ENCODE measurements at places on chromosomes 16 and 17.

- no peak for DNase-seq
Observed at GRCh38 chr16:57562669-57563486, 20.4 kb downstream of the ADGRG5 start.

DNA sequence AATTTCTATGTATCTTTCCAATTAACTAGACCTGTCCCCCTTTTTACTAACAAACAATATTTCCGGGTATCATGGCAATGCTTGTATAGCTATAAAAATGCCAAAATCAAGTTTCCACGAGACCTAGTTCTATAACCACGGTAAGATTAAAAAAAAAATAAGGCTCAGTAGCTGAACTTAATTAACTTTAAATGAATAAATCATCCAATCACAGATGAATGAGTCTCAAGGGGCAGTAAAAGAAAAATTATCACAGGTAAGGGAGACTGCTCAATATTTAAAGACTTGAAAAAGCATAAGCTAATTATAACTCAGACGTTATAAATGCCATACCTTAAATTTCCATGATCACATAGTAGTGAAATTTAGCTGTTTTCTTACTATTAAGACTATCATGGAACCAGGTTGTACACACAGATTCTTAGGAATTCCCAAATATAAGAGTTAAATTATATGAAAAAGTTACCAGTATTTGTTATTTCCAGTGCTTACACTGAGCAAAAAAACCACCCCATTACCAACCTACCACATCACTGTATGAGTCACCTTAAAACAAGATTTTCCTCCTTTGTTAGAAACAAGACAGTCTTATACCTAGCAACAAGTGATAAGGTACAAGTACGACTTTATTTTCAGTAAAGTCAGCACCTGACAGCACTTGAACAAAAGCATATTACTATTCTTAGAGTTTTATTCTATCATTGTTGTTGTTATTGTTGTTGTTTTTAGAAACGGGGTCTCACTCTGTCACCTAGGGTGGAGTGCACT is 20.6 kb downstream of the SSH2 start:
- no peak for DNase-seq

DNA sequence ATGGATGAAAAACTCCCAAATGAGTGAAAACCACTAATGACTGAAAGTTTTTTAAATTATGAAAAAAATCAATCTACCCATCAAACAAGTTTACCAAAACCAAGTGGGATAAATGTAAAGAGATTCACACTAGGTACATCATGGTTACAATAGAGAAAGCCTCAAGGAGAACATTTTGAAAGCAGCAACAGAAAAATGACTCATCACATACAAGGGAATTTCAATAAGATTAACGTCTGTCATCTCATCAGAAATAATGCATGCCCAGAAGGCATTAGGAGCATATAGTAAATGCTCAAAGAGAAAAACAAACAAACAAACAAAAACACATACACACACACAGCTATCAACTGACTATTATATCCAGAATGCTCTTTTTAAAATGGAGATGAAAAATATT is 261.8 kb upstream of the KIF2B start:
- no peak for DNase-seq

- DNase-seq = no peak
Observed at GRCh38 chr16:72317446-72317845, 145.5 kb upstream of the PMFBP1 start.

DNA sequence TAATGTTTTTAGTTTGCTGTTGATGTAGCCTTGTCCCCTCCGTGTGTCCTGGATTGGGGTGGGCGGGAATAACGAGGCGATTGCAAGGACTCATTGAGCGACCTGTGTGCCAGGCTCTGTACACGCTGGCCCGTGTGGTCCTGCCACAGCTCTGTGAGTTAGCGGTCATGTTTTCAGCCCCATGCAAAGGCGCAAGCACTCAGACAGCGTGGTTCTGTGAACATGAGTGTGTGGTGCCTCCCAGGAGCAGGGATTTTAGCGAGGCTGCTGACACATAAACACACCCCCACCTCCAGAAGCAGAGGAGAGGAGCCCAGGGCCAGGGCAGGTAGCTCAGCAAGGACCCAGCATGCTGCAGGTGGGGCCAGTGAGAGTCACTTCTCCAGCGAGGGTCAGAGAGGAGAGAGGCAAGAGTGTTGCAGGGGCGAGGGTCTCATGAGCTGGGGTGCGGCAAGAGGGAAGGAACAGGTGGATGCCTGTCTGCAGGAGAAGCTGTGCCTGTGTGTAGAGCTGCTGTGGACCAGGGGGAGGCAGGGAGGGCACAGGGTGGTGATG is 115.3 kb downstream of the OR1D5 start:
- DNase-seq = no peak

GRCh38 chr16:66354034-66354909 is 12.2 kb upstream of the CDH5 start:
- DNase-seq = no peak

DNA sequence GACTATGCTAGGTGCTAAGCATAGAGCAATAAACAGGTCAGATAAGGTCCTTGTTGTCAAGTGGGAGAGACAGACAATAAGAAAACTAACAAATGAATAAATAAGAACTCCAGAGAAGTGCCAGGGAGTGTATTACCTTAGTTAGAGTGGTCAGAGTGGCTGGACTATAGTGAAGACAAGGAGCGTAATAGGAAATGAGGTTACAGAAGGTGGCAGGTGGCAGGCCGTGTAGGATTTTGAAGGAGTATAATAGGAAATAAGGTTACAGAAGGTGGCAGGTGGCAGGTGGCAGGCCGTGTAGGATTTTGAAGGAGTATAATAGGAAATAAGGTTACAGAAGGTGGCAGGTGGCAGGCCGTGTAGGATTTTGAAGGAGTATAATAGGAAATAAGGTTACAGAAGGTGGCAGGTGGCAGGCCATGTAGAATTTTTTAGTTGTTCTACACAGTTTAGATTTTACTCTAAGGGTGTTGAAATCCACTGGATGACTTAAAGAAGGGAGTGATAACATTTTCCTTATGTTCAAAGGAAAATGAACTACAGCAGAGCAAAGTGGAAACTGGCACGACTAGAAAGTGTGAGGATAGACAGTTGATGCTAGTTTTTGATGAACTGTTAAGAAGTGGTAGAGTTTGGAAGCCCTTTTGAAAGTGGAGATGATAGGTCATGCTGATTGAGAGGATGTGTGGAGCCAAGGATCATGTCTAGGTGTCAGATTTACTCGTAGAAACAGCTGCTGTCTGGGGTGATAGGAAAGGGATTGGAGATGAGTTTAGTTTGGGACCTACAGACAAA is 3.6 kb upstream of the KRTAP3-1 start:
- no peak for DNase-seq

DNA sequence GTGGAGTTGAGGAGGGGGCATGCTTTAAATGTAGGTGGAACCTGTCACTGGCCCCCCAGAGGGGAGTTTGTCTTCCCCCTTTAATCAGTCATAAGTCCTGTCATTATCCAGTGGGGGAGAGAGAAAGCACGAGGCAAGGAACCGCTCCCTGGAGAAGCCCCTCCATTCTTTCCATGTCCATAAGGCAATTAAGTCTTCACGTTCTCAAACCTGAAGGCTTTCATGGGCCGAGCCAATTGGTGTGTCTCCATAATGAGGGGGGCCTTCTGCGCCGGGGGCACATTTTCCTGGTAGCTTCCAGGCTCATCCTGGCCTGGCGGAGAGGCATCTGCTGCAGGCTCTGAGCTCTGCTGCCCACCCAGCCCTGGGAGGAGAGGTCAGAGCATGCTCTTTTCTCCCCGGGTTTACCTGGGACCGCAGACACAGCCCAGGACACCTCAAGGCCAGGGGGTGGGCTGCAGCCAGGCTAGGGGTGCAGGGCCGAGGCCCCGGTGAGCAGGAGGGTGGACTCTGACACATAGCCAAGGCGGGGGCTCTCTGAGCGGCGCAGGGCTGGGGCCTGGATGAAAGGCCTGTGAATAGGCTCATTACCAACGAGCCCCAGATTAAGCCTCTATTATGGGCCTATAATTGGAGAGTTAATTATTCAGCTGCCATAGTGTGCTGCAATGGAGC is 42.5 kb downstream of the C16orf78 start:
- no peak for DNase-seq

GRCh38 chr17:41419716-41420115 is 4.7 kb downstream of the KRT37 start:
- no peak for DNase-seq

DNA sequence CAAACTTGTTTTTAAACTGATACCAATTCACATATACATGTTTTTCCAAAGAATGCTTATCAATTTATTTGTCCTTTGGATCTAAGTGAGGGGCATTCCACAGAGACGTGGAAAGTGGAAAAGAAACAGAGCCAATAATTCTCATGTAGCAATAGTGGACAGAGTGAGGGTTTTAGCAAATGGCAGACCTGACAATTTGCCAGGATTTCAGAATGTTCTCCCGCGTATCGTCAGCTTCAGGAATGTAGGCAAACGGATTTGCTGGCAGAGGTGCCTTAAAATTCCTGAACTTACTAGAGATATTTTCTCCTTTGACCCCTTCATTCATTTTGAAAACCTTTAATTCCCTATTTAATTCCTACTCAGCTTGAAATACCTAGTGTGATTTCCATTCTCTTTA is 193.4 kb upstream of the CPHXL start:
- no peak for DNase-seq

GRCh38 chr16:12829096-12829888 is 25.6 kb upstream of the CPPED1 start:
- DNase-seq = no peak

DNA sequence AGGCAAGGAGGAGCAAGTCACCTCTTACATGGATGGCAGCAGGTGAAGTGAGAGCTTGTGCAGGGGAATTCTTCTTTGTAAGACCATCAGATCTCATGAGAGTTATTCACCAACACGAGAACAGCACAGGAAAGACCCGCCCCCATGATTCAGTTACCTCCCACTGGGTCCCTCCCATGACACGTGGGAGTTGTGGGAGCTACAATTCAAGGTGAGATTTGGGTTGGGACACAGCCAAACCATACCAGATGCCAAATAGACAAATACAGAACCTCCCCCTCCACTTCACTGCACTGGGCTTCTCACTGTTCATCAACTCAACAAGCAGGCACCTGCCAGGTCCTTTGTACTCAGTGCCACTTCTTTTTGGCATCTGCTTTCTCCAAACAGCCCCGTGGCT is 100.2 kb downstream of the WSCD1 start:
- DNase-seq = no peak

DNA sequence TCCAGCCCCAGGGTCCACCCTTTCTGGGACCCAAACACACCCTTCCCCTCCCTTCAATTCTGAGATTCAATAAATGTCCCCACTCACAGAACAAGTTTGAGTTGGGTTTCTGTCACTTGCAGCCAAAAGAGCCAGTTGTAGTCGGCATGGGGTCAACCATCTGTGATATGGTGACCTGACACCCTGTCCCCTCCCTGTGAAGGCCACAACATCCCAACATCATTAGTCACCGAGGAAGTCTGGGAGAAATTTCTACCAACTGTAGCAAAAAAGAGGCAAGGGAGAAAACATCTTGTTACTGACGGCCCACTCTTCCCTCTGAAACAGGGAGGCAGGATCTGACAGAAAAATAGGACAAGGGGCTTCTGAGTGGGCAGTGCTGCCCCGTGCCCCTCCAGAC is 638 bp upstream of the LYZL6 start:
- no peak for DNase-seq

- DNase-seq = no peak
Observed at GRCh38 chr17:47718634-47719405, 14.2 kb upstream of the TBX21 start.

- peak; percentile 45 for DNase-seq
Observed at GRCh38 chr17:65696739-65697394, 135.4 kb upstream of the AXIN2 start.

DNA sequence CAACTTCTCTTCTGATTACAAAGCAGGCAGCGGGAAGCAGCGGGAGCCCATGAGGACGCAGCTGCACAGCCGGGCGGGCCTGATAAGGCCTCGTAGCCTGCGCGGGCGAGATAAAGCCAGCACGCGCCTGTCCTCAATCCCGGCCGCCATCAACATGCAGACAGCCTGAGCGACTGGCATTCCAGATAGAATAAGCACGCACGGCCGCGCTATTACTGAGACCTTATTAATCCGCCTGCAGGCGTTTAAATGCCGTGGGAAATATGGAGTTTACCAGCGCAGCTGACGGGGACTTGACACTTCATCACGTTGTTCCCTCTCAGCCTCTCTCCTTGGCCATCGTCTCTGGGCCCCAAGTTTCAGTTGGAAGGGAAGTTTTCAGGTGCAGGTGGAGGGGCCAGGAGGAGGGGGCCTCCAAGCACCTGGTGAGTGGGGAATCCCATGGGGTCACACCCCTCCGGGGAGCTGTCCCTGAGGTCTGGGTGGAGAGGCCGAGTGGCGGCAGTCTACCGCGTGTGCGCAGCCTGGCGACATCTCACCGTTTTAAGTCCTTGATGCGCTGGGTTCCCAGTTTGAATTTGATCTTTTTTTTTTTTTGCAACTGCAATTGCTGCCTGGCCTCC is 27.3 kb upstream of the CBFA2T3 start:
- no peak for DNase-seq

DNA sequence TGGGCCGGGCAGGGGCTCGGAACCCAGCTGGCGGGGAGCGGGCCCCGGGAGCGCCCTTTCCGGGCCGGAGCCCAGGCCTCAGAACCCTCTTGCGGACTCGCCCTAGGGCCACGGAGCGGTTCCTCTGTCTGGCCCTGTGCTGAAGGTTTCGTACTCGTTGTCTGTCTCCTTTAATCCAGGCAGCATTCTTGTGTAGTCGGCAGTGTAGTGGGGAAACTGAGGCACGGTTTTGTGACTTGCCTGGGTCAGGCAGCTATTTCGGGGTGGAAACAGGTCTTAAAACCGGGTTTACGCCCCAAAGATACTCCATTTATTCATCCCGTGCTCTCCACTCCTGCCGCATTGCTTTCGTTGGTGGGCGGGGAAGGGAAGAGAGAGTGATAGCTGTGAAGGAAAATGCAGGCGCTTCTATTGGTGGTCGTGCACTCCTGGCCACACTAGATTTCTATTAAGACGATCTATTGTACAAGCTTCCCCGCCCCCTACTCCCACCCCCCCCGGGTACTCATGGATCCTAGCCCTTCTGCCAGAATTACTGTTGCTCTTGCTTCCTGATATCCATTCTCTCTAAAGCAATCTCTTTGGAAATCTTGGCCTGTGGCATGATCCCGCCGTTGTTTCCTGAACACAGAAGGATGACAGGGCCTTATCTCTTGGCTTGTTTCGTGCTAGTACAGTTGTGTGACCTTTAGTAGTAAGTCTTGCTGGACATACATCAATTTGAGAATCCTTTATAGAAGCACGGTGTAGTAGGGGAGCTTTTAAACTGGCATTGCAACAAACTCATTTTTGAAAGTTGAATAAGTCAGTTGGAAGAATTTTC is 751 bp downstream of the DCAF7 start:
- no peak for DNase-seq

DNA sequence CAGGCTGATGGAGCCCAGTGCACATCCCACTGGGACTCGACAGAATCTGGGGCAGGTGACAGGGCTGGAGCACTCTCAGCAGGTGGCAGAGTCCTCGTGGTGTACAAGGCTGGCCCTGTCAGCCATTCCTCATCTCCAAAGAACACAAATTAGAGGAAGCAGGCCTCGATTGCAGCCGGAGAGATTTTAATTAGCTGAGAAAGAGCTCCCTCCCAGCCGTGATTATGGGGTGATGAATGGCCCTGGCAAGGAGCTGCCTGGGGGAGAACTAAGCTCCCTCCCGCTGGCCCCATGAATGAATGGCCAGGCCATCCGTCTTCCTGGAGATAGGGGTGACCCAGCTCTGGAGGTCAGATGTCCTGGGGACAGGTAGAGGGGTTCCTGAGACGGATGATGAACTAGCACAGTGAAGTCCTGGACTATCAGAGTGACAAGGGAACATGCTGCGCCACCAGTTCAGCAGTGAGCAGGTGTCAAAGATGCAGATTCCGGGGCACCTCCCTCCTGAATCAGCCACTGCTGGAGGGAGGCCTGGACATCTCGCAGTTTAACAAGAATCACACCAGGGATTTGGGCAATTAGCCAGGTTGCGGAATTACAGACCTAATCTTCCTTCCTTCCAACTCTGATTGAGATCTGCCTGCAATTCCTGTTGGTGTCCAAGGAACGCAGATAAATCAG is 35.5 kb downstream of the PIMREG start:
- no peak for DNase-seq

Data from fibroblast of skin of left biceps (primary cell).